Left lung (tissue), 14 donors: ENCODE measurements at places on chromosomes 12 and 14. TPM values are rescaled to one million over a fixed set of nuclear protein-coding genes. Genes with fewer than 3 reads are reported as not detected.
A peak's percentile ranks its signal among the peaks of the same experiment; 100 is the strongest.

DNA sequence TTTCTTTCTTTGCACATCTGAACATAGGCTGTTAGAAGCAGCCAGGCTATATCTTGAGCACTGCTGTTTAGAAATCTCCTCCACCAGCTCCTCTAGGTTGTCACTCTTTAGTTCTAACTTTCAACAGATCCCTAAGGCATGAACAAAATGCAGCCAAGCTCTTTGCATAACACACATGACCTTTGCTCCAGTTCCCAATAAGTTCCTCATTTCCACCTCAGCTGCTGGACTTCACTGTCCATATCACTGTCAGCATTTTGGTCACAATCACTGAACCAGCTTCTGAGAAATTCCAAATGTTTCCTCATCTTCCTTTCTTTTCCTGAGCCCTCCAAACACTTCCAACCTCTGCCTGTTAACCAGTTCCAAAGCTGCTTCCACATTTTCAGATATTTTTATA is 27.6 kb upstream of the C14orf132 start:
- DNase-seq: no peak

DNA sequence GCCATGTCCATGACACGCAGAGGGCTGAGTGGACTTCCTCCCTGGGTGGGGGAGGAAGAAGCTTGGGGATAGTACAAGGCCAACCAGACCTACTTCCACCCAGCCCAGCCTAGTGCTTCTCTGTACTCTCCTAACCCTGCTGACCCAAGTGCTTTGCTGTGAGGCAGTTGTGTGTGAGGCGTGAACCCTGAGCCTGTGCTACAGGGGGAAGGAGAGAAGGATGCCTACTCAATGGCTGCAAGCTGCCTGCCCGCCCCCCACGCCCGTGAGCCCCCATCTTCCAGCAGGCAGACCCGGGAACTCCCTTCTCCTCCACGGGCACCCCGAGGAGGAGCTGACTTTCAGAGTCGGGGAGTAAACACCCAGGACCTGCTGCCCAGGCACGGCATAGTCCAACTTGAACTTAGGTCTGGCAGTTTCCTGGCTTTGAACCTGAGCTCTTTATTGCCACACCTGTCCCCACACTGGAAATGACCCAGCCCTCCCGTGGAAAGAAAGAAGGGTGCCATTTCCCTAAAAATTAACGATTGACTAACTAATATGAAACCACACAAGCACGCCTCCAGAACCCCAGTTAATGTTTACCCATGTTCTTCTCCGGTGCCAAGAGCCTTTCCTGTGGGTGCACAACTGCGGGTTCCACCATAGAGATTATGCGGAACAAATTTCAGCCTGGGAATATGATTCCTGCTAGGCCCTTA is 10.8 kb downstream of the ALDH2 start:
- DNase-seq: peak; percentile 76

The NR1H4 gene
- polyA plus RNA-seq: 0.20 TPM

- no peak for DNase-seq
Measured at GRCh38 chr12:91091916-91092715, 19.2 kb downstream of the LUM start.

GRCh38 chr14:71324767-71325272 is 417.6 kb downstream of the PCNX1 start:
- DNase-seq: no peak

GRCh38 chr14:36935976-36936678 is 236.3 kb downstream of the SLC25A21 start:
- no peak for DNase-seq

DNA sequence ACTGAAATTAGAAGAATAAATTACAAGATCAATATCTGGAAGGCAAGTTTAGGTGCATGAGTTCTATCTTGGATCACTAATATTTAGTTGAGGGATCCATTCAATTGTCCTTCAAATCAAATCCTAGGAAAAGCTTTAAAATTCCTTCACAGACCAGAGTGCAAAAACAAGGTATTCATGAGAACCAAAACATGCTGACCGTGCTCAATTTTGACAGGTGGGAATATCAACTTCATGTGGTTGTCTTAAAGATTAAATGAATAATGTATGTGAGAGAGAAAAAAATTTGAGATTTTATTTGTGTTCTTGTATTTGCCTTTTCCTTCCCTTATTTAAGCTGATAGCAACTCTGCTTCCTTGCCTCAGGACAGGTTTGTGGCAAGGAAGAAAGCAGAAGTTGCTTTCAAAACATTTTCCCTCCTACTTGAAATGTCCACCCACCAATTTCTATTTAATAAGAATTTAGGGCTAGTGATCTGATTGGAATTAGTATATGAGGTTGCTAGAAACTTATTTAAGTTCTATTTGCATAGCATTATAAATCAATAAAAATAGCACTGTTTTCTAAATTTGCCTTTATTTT is 4.9 kb upstream of the PPP1R12A start:
- no peak for DNase-seq

DNA sequence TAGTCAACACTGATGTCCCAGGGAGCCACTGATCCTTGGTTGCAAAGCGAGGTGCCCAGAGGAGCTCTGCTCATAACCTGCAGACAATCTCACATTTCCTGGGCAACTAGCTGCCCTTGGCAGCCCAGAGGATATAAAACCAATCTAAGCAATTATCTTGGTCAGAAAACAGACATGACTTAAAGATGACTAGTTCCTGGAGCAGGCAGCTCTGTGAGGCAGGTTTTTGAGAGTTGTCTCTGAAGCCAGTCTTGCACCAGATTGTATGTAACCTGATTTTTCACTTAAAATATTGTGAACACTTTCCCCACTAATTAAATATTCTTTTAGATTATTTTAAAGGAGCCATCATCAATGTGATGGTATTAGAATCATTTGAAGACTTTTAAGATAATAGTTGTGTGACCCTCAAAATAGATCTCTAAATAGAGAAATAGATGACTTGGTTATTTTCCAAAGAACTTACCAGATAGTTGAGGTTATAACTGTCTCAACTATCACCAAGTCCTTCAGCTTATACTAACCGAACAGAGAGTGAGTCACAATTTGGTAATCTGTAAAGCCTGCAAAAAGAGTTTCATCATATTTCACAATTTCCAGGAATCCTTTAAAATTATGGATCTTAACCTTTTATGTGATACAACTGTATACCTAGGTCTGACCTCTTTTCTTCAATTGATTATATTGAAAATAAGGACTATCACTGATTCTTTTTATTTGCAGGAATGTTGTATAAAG is 75.9 kb downstream of the LIN7A start:
- no peak for DNase-seq

- DNase-seq: no peak
Measured at GRCh38 chr12:80714846-80715245, 1.9 kb upstream of the MYF5 start.

DNA sequence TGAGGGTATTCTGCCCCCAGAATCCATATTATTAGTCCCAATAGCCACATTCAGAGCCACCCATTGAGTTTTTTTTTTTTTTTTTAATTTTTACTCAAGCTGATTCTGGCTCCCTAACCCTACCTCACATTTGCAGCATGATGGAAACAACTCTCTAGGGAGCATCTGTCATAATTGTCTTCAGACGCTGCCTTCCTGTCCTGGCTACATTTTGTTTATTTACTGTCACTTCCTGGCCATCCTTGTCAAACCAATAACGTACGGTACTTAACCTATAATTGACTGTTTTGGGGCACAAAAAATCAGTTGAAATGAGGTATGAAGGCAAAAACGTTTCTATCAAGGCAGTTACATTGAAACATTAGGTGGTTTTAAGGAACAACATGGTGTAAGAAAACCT is 2.1 kb downstream of the GLIPR1 start:
- DNase-seq: no peak

DNA sequence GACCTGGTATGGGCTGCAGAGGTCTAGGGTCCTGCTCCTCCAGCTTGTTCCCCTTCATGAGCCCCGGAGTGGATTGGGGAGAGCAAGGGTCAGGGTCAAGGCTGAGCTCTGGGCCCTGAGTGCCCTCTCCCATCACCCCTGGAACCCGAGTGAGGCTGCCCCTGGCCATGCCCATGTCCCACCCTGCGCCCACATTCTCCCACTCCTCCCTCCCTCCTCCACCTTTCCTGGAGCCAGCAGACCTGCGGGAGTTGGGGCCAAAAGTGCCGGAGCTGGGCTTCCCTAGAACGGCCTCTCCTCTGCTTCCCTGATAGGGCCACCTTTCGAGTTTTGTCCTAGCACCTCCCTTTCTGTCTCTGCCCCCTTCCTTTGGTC is 590 bp downstream of the SCNN1A start:
- DNase-seq: peak; percentile 26

The R3HDM2 gene
- polyA plus RNA-seq: 76.3 TPM

DNA sequence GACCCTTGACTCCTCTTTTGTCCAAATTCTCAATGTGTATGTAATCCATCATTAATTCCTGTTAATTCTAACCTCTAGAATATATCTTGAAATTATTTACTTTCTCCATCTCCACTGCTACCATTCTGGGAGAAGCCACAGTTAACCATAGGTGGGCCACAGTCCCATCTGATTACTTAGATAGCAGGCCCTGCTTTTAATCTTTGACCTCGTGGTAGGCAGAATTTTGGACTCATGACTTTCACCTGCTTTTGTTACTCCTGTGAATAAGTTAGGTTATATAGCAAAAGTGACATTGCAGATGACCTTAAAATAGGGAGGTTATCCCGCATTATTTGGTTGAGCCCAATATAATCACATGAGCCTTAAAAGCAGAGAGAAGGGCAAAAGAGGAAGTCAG is 264.2 kb downstream of the GPHN start:
- no peak for DNase-seq

DNA sequence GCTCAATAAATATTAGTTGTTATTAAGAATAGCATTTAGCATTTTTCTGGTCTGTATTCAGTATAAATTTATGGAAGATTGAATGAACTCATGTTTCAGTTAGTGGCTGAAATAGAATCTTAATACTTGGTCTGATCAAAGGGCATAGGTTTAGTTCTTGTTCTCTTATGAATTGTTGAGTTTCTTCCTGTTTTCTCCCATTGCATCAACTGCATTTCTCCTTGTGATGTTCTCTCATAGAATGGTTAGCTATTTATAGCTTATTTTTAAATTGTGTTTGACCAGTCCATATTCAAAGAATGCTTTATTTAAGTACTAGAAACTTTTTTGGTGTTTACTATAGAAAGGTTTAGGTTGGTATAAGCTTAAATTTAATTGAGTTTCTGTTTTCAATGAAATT is 29.8 kb downstream of the APAF1 start:
- no peak for DNase-seq

DNA sequence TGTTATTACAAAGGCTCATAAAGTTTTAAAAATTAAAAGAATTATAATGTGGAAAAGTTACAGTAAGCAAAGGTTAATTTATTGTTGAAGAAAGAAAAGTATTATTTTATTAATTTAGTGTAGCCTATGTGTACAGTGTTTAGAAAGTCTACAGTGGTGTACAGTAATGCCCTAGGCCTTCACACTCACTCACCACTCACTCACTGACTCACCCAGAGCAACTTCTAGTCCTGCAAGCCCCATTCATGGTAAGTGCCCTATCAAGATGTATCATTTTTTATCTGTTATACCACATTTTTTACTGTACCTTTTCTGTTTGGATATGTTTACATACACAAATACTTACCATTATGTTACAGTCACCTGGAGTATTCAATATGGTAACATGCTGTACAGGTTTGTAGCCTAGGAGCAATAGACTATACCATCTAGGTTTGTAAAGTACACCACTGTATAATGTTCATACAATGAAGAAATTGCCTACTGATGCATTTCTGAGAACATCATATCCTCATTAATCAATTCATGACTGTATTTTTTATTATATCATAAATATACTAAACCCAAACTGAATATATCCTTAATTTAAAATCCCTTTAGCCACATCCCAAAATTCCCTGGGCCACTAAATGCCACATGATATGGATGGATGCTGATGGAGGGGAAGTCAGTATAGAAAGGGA is 43.6 kb upstream of the NID2 start:
- no peak for DNase-seq

The PLEKHD1 gene
- polyA plus RNA-seq: 0.11 TPM

- DNase-seq: no peak
Measured at GRCh38 chr12:107282628-107283027, 189.3 kb upstream of the CRY1 start.

- no peak for DNase-seq
Measured at GRCh38 chr12:108304633-108305032, 34.5 kb downstream of the CMKLR1 start.

- peak; percentile 85 for DNase-seq
Measured at GRCh38 chr12:1830981-1831963, 10.9 kb downstream of the LRTM2 start.

DNA sequence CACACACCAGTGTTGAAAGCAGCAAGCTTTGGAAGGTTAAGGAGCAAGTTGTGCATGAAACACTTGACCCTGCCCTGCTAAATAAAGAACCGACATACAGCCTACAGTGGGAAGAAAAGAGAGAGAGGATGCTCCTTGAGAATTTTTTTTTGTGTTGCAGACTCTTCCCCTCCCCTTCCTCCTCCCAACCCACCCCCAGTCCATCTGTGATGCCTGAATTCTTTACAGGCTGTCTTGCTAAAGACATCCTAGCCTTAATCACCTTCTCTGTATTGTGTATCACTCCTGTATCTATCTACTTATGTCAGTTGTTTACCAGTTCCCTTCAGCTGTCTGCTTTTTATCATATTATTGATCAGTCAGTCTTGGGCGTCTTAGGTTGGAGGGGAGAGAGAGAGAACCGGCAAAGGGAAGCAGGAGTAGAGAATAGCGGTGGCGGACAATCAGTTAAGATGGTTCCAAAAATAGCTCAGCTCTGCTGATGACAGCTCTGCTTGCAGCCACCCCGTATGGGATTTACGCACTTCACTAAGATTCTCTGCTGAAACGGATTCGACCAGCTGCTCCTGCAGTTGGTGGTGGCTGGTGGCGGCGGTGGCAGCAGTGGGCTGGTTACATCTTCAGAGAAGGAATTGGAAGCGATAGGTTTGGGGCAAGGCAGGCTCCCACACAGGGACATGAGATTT is 664.7 kb downstream of the NRXN3 start:
- DNase-seq: peak; percentile 43

GRCh38 chr14:58746261-58746660 is 108.5 kb downstream of the DACT1 start:
- no peak for DNase-seq

GRCh38 chr14:89811954-89812575 is 142.5 kb downstream of the EFCAB11 start:
- DNase-seq: no peak

The RAB3IP gene
- 54.3 TPM for polyA plus RNA-seq

DNA sequence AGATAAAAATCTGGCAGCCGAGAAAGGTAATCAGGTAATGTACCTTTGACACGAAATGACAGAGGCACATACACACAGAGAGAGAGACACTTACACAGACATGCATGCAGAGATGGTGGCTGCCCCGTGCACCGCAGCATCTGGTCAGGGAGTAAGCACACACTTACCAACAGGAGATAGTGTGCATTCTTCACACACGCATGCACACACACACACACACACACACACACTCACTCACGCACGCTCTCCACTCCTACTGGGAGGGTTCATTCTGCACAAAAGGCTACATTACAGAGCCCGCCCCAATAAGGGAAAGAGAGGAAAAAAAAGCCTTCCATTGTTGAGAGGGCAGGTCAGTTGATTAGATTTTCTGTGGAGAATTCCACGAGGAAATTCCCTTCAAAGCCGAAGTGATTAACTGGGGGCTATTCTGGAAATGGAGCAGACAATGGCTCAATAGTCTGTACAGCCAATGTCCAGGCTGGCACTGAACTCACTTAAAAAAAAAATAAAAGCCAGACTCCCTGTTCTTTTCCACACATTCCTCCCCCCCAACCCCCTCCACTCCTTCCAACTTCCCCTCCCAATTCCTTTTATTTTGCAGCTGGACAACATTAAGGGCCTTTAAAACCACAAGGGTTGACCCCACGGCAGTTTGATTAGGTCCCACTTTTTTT is 1.4 kb upstream of the SOX5 start:
- DNase-seq: peak; percentile 50

- no peak for DNase-seq
Measured at GRCh38 chr14:95677179-95677835, 8.9 kb upstream of the TCL1B start.

The RNU7-1 gene
- not detected for polyA plus RNA-seq
